ENCODE measurements at places on chromosomes 12 and 14.

DNA sequence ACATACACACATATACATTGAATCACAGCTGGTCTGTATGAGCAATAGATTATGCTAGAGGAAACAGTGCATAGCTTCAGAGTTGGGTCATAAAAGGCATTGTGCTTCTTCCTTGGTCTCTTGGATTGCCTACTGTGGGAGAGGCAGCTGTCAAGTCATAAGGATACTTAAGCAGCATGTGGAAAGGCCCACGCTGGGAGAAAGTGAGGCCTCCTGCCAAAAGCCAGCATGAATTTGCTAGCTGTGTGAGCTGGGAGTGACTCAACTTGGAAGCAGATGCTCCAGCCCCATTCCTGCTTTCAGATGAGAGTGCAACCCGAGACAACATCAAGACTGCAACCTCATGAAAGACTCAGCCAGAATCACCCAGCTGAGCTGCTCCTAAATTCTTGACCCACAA, 311.9 kb upstream of the TBX3 start:
- no peaks in the 10 kb centered on the region for H3K36me3 ChIP-seq
- H3K4me3 ChIP-seq, result no peak overlapping the region
- H3K27ac ChIP-seq, result no peak overlapping the region
- no peaks in the 10 kb centered on the region for H3K27me3 ChIP-seq
- H3K4me1 ChIP-seq, result no peaks in the 10 kb centered on the region

DNA sequence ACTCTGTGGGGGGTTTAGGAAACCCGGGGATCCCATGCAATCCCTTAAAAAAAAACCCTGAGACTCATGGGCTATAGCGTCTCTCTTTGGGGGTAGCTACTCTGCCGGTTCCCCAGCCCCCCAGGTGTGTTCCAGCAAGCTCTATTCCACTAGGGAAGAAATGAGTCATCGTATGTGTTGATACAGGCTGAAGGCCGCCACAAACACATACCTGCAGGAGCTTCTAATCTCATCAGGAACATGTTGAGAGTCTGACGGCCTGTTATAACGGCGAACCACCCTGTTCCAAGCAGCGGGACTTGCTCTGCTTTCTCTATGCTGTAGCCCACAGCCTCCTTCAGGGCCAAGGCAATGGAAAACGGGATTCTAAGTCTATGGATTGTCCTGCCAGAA, 977 bp upstream of the KRT5 start:
- H3K36me3 ChIP-seq, result no peaks in the 10 kb centered on the region
- peak; percentile 70 for DNase-seq
- no peak overlapping the region for H3K4me3 ChIP-seq
- no peaks in the 10 kb centered on the region for H3K4me1 ChIP-seq
- no peak overlapping the region for H3K27ac ChIP-seq
- no peaks in the 10 kb centered on the region for H3K27me3 ChIP-seq

GRCh38 chr14:85822236-85822635, 292.3 kb downstream of the FLRT2 start:
- H3K4me3 ChIP-seq, result no peak overlapping the region
- no peak overlapping the region for H3K27ac ChIP-seq
- H3K27me3 ChIP-seq, result no peaks in the 10 kb centered on the region
- no peaks in the 10 kb centered on the region for H3K4me1 ChIP-seq
- no peak for DNase-seq

GRCh38 chr14:76349993-76350392, 25.9 kb upstream of the ESRRB start:
- DNase-seq, result no peak
- H3K36me3 ChIP-seq, result no peaks in the 10 kb centered on the region
- H3K27ac ChIP-seq, result no peak overlapping the region
- H3K4me1 ChIP-seq, result no peaks in the 10 kb centered on the region

All from mesendoderm (in vitro differentiated cells).